ENCODE measurements at places on chromosomes 1 and 21. TPM values are rescaled to one million over a fixed set of nuclear protein-coding genes. Genes with fewer than 3 reads are reported as not detected.

Gene KLHDC8A
- total RNA-seq: 1.5 TPM

Gene FCRL6
- not detected for total RNA-seq

Gene DFFB
- total RNA-seq: 6.8 TPM

- H3K4me3 ChIP-seq: no peak overlapping the region
- no peak for DNase-seq
- no peaks in the 10 kb centered on the region for H3K36me3 ChIP-seq
Measured at GRCh38 chr1:172647110-172647564, 11.8 kb upstream of the FASLG start.

DNA sequence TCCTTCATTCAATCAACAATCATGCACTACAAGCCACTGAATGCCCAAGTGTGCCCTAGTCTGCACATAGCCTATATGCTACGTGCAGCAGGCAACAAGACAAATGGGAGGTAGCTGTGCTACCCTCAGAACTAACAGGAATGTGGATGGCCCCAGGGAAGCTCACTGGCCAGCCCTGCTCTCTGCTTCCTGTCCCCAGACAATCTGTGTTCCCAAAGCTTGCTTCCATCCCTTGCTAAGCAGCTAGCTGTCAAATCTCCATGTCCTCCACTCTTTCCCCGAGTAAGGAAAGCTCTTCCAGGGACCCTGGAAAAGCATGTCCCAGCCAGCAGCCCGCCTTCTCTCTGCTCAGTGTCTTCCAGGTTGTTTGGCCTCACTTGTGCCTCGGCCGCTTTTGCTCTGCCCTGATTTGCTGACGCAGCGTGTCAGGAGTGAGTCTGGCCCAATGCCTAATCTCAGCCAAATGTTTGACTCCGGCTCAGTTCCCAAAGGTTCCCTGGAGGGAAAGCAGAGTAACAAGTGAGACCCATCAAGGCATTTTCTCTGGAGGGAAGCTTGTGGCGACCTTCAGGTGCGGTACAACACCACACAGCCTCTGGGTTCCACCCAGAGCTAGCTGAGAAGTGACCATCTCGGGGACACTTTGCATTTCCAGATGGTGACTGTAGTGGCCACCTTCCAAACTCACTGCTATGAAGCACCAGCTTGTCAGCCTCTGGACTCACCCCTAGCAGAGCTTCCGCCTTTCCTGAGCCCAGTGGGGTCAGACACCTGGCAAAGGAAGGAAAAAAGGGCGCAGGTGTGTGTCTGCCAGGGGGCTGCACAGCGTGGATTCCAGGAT lies 243.4 kb downstream of the RHOU start:
- H3K27ac ChIP-seq: no peak overlapping the region
- H3K36me3 ChIP-seq: no peaks in the 10 kb centered on the region
- peaks cover 2% of the 10 kb centered on the region for H3K27me3 ChIP-seq
- peaks cover 38% of the 10 kb centered on the region for H3K4me1 ChIP-seq
- H3K4me3 ChIP-seq: no peak overlapping the region

- H3K4me3 ChIP-seq: no peak overlapping the region
- no peaks in the 10 kb centered on the region for H3K27me3 ChIP-seq
- no peak overlapping the region for H3K27ac ChIP-seq
- peaks cover 30% of the 10 kb centered on the region for H3K4me1 ChIP-seq
- DNase-seq: no peak
Measured at GRCh38 chr1:25779388-25779787, 20.6 kb upstream of the SELENON start.

GRCh38 chr21:38136201-38136600 lies 120.6 kb upstream of the KCNJ15 start:
- peaks cover 3% of the 10 kb centered on the region for H3K27me3 ChIP-seq
- H3K4me3 ChIP-seq: no peak overlapping the region
- no peaks in the 10 kb centered on the region for H3K36me3 ChIP-seq
- no peak overlapping the region for H3K27ac ChIP-seq
- DNase-seq: no peak
- H3K4me1 ChIP-seq: no peaks in the 10 kb centered on the region

- H3K4me1 ChIP-seq: no peaks in the 10 kb centered on the region
- peaks cover 2% of the 10 kb centered on the region for H3K27me3 ChIP-seq
- no peak overlapping the region for H3K4me3 ChIP-seq
- H3K27ac ChIP-seq: no peak overlapping the region
- no peaks in the 10 kb centered on the region for H3K36me3 ChIP-seq
Measured at GRCh38 chr1:49435291-49435690, 588.5 kb downstream of the AGBL4 start.

All from endothelial cell (in vitro differentiated cells).